Adrenal gland (tissue), 19 donors: ENCODE measurements at places on chromosomes 2 and 18. TPM values are rescaled to one million over a fixed set of nuclear protein-coding genes. Genes with fewer than 3 reads are reported as not detected.

DNA sequence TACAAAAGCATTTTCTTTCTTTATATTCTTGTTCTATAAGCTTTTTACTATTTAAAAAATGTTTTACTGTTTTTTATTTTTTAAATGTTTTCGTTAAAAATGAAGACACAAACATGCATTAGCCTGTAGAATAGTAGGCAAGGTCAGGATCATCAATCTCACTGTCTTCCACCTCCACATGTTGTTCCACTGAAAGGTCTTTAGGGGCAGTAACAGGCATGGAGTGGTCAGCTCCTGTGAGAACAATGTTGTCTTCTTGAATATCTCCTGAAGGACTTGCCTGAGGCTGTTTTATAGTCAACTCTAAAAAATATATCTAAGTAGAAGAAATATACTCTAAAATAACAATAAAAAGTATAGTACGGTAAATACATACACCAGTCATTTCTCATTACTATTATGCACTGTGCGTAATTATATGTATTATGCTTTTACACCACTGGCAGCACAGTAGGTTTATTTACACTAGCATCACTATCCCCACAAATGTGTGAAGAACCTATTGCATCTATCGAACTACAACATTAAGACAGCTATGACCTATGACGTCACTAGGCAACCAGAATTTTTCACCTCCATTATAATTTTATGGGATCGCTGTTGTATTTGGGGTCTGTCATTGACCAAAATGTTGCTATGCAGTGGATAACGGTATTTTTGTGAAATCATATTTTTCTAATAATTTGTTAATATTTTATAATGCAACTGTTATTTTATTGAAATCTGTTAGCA, 764.3 kb downstream of the METTL4 start:
- DNase-seq, result no peak

DNA sequence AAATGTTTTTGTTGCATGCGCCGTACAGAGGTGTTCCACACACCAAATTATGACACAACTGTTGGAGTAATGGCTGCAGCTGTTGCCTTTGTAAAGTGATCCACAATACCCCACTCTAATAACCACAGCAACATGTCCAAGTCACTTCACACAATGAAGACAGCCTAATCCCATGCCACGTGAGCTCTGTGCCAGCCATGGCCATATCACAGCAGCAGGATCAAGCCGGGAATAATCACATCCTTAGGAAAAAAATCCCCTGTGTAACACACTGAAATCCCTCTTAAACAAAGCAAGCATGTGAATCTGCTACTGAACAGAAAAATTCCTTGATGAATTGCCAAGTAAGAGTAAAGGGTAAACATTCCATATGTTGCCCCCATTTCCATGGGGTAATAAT, 179.5 kb upstream of the PARD3B start:
- DNase-seq, result no peak

The ABHD1 gene
- 0.61 TPM for total RNA-seq

GRCh38 chr2:137977790-137978189, 13.5 kb downstream of the HNMT start:
- no peak for DNase-seq

DNA sequence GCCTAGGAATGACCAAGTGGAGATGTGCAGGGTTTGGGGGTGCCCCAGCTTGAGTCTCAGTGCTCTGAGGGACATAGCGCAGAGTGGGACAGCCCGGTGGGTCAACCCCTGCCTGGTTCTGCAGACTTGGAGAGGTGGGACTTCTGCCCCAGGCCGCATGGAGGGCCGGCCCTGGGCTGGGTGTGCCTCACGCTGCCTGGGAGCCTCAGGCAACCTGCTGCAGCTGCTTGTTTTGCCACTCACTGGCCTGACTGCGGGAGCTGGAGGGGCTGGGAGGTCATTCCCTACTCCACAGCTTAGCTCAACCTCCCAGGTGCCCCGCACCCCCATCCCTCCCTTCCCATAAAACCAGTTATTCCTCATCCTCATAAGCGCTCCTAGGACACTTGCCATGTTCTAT, 33.1 kb downstream of the ODC1 start:
- no peak for DNase-seq

The MARCHF4 gene
- total RNA-seq, result not detected

The IL1A gene
- 0.67 TPM for total RNA-seq

- no peak for DNase-seq
Observed at GRCh38 chr2:37794717-37795116, 123.3 kb upstream of the CDC42EP3 start.

The LYPD6 gene
- 0.06 TPM for total RNA-seq

The PLGLB1 gene
- 3.3 TPM for total RNA-seq

GRCh38 chr2:53652131-53652530, 115.5 kb upstream of the CHAC2 start:
- DNase-seq, result no peak

GRCh38 chr18:46518438-46518837, 138.6 kb downstream of the LOXHD1 start:
- peak; percentile 10 for DNase-seq

GRCh38 chr18:37497853-37498518, 67.6 kb downstream of the CELF4 start:
- DNase-seq, result no peak

The NT5DC4 gene
- not detected for total RNA-seq
